Left renal cortex interstitium (tissue), 4 donors: ENCODE measurements at places on chromosomes 7 and 10.

DNA sequence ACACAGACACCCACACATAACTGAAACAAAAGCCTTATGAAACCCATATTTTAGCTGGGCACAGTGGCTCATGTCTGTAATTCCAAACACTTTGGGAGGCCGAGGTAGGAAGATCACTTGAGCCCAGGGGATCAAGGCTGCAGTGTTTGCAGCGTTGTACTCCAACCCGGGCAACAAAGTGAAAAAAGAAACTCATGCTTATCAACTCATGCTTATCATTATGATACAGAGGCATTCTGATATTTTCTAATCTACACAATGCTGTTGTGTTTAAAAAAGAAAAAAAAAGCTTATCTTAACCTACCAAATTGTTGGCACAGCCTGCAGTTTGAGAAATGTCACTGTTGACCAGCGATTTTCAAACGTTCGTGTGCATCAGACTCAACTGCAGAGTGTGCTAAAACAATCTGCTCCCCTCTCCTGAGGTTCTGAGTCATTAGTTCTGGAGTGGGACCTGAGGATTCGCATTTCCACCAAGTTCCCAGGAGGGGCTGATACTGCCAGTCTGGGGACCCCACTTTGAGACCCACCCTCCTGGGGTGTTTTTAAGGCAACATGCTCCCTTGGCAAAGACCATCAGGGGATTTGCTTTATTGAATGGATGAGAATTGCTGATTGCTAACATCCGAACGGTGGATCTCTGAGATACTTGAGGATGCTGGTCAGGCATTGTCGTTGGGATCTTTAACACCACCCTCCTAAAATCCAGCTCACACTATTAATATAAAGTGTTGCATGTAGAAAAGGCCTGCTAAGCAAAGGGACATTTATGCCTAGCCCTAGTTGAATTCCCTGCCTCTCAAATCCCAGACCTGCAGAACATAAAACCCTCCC lies 16.2 kb downstream of the CHST3 start:
- no peak for DNase-seq

DNA sequence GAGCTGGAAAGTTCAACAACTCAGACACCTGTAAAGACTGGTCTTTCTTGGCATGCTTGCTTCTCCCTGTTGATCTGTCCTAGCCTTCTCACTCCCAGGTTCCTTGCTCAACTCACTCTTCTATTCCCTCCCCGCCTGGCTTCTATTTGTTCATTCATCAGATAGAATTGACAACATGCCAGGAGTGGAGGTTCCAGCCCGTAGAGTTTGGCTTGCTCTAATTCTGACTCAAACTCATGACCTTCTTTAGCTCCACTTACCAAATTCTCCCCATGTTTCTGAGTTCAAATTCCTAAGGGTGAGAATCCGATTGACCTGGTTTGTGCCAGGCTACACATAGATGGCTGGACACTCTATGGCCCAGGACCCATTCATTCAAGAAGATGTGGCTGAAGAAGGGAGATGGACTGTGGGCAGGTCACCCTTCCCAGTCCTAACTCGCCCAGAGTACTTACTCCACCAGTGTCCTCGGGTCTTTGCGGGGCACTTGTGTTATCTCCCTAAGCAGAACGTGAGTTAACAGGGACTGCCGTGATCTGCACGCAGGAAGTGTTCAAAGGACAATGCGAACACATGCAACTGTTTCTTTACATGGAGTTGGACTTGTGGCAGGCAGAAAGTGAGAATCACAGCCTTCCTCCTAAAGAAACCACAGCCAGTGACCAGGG lies 4.0 kb upstream of the TMEM236 start:
- DNase-seq, result no peak

GRCh38 chr7:29346231-29346978 lies 151.8 kb downstream of the CHN2 start:
- DNase-seq, result no peak

GRCh38 chr7:101302641-101303101 lies 18.9 kb downstream of the IFT22 start:
- DNase-seq, result no peak

- no peak for DNase-seq
Observed at GRCh38 chr10:94383530-94383929, 18.8 kb upstream of the TBC1D12 start.

GRCh38 chr10:69742928-69743602 lies 58.6 kb upstream of the COL13A1 start:
- no peak for DNase-seq

DNA sequence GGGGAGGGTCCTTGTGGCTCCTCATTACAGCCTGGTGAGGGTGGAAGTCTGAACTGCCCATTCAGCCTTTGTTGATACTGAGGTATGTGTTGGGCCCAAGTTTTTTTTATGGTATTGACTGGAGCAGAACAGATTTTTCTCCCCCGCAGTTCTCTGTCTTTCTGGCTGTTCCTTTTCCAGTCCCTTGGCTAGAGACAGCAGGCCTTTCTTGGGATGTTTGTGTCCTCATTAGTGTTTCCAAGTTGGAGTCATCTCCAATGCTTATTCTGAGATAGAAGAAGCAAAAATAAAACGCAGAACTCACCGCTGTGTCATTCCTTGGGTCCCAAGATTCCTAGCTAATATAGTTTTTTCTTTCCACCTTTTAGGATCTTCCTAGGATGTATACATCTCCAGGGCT lies 193.3 kb downstream of the RAMP3 start:
- no peak for DNase-seq

- no peak for DNase-seq
Observed at GRCh38 chr7:43643846-43644245, 60.9 kb downstream of the STK17A start.

DNA sequence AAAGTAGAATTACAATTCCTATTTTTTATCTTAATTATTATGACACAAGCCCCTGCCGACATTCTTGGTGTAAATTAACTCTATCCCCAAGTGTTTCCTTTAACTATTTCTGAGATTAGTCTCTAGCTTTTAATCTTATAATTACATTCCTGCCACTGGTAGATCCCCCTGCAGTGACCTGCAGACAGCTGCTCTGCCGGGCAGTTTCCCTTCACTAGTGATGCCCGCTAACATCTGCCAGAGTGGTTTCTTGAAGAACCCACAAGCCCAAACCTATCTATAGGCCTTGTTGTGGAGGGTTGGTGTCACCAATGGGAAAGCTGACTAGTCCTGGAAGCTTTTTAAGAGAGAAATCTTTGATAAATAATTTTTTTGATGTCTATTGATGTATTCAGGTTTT lies 50.0 kb downstream of the ADAM22 start:
- DNase-seq, result no peak

GRCh38 chr7:120588416-120588815 lies 269.5 kb downstream of the TSPAN12 start:
- peak; percentile 44 for DNase-seq

DNA sequence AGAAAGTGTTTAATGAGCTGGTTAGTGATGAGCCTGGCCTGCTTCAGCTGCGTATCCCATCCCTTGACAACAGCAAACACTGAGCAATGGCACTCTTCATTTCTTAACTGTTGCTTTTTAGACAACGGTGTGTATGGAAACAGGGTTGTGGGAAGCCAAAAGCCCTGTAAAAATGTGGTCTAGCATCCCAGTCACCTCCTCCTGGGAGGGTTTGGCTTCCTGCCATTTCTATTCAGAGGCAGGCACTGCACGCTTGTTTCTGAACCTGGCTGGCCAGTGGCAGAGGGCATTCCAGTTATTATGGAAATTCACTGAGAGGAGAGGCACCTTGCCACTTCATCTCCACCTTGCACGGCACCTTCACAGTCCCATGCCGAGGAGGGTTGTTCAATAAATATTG lies 123.0 kb upstream of the ADARB2 start:
- no peak for DNase-seq

DNA sequence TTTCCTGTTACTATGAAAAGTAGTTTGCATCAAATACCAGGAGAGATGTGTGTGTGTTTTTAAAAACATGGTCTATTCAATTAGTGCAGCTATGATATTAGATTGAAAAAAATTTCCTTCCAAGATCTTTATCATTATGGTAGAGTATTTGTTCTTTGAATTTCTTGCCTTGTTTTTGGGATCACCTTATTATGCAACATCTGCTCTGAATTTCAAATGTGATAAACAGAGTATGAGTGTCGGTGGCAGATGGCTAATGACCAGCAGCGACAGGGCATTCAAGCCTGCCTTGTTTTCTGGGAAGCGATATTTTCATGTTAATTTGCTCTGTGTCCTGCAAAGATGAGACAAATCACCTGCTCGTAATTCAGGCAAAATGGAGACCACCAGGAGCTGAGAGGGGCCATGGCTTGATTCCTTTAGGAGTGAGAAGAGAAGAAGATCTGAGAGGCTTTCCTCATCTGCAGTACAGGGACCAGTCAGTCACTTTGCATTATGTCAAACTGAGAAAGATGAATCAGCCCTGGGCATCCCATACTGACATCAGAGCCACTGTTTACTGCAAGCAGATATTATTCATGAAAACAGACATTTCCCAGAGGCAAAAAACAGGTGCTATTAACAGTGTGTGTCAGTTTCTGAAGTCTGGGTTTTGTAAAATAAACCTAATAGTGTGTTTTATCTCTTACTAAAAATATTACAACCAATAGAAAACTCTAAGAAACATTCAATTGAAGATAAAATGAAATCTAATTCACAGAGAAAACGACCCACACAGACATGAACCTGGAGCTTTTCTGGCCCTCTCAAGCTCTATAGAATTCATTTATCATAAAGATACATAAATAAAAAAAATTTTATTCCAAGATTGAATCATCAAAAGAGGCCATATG lies 67.6 kb downstream of the CDK6 start:
- no peak for DNase-seq

- DNase-seq, result no peak
Observed at GRCh38 chr7:134678115-134678514, 31.5 kb downstream of the BPGM start.

GRCh38 chr10:101856626-101857025 lies 13.0 kb upstream of the KCNIP2 start:
- DNase-seq, result no peak

- no peak for DNase-seq
Observed at GRCh38 chr10:124516181-124516580, 54.6 kb downstream of the LHPP start.

- DNase-seq, result no peak
Observed at GRCh38 chr10:96846395-96846794, 14.3 kb downstream of the LCOR start.

- no peak for DNase-seq
Observed at GRCh38 chr10:128178302-128178958, 52.2 kb upstream of the MKI67 start.

DNA sequence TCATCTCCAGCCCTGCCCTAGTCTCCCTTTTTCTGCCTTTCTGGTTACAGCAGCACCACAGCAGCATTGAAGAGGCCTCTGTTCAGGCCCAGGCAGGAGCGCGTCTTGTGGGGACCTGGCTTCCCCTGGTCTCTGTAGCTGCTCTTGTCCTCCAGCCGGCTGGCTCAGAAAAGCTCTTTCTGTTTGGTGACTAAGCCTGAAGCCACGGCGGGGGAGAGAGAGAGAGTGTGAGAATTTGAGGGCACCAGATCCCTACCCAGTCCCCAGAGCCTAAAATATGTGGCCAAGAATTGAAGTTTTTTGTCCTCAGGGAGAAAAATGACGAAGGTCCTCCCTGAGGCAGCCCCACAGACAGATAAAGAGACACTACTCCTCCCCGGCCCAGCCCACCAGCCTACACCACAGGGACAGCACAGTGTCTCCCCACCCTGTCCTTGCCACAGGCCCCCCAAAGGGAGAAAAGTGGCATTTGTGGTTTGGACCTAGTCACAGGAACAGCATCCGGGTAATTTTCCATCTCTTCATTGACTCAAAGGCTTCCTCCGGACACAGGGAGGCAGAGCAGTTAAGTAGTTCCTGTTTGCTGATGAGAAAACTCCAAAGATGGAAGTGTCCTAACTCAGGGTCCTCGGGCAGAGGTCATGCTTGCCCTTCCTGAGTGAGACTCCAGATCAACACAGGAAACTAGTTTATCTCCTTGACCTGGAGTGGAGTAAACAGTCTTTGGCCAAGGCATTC lies 13.3 kb upstream of the FAM180A start:
- no peak for DNase-seq

- no peak for DNase-seq
Observed at GRCh38 chr7:79507131-79507530, 53.7 kb upstream of the MAGI2 start.

- DNase-seq, result no peak
Observed at GRCh38 chr7:90705391-90706071, 109.4 kb downstream of the CDK14 start.

GRCh38 chr7:15396210-15397158 lies 165.3 kb downstream of the AGMO start:
- no peak for DNase-seq

DNA sequence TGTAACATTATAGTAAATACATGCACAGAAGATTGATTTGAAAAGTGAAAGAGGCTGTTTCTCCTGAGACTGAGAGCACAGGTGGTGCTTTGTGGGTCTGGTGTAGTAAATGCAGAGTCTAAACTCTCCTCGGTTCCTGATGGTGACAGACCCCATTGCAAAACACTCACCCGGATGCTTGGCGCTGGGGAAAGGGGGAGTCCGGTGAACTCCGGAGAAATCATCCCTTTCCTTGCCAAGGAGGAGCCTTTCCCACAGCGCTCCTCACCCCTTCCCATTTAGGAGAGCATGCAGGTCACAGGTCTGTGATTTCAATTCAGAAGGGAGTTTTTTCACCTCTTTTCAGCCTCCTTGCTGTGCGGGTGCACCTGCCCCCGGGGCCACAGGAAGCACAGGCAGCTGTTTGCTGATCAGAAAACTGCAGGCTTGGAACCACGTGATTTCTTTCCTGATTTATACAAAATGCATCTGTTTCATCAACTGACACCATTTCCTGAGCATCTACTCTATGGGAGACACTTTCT lies 75.6 kb upstream of the LYZL2 start:
- DNase-seq, result no peak

DNA sequence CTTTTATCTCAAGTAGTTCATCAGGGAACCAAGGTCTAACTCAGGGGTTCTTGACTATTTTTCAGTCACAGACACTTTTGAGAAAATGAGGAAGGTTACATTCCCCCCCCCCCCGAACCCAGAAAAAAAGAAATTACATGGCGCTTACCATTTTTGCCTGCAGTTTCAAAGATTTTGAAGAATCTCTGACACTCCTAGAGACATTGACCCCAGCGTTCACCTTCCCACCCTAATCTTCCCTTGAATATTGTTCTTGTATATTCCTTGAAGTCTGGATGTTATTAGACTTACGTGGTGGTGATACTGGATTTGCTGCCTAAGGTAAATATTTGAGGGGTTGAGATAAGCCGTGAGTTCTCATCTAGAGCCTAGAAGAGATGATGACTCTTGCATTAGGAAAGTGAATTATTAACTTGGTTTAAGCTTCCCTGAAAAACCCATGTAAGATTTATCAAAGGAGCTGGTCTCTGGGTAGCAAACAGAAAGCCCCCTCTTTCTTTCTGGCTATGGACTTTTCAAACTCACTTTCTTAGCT lies 245.7 kb upstream of the FOXK1 start:
- DNase-seq, result no peak

GRCh38 chr7:157357129-157358040 lies 20.6 kb downstream of the DNAJB6 start:
- no peak for DNase-seq

DNA sequence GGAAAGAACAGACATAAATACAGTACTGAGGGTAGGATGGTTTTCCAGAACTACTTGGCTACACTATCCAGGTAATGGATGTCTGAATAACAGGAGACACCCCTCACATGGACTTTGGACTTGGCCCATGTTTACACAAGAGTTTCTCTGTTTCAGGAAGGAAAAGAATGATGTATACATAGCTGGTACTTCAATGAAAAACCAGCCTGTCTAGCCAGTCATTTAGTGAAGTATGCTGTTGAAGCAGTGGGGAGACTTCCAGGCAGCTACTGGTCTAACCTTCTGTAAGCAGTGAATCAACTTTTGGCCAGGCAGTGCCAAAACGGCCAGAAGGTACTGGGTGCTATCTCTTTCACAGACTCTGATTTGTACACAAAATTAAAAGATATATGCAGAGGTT lies 135.0 kb downstream of the MBL2 start:
- no peak for DNase-seq

GRCh38 chr7:73707045-73707631 lies 12.3 kb downstream of the STX1A start:
- DNase-seq, result no peak
